HAP-1 (cell line): ENCODE measurements at places on chromosomes 7 and 10.
A peak's percentile ranks its signal among the peaks of the same experiment; 100 is the strongest.

- DNase-seq: no peak
Measured at GRCh38 chr10:18094332-18094731, 45.9 kb upstream of the CACNB2 start.

DNA sequence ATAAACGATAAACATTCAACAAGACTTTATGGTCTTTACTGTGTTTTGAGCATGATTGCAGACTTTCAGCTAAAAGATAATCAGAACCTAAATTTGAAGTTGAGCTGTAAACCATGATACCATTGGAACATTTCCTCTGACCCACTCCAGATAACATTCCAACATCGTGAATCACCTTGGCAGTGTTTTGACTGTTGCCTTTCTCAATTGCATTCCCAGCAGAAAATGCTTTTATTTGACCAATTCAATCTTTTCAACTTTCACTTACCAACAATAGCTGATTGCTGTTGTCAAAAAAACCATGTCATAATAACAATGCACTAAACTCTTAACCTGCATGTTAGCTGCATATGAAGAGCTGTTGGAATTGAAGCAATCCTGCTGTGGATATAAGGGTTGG is 165.5 kb downstream of the MDFIC start:
- DNase-seq: no peak

GRCh38 chr10:128095753-128096469 is 30.3 kb downstream of the MKI67 start:
- DNase-seq: no peak

DNA sequence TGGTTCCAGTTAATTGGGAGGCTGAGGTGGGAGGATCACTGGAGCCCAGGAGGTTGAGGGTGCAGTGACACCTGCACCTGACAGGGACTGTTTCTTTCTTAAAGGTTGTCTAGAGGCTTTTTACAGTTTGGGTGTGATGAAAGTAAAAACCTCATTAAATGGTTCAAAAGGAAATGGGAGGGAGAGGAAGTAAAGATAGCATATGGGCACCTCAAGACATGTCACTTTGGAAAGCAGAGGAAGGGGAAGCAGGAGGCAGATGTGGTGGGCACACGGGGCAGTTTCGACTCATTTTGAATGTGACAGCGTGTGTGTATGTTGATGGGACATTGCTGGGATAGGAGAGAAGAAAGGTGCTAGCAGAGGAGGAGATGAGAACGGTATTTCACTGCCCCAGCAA is 203.1 kb downstream of the MLLT10 start:
- no peak for DNase-seq

GRCh38 chr10:14665865-14666857 is 108.5 kb downstream of the FAM107B start:
- DNase-seq: no peak

GRCh38 chr7:526460-527034 is 6.9 kb upstream of the PDGFA start:
- DNase-seq: no peak

DNA sequence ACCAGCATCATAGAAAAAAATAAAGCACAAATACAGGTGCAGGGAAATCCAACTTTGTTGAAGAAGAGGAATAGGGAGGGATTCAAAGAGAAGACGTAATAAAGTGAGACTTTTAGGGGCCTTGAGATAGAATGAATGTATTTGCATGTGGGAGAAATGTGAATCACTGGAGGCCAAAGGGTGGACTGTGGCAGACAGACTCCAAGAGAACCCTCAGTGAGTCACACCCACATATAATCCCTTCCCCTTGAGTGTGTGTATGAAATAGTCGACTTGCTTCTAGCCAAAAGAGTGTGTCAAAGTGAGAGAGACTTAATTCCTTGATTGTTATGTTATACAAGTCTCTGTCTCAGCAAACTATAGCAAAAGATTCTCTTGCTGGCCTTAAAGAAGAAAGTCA is 101.3 kb upstream of the GHITM start:
- DNase-seq: no peak

DNA sequence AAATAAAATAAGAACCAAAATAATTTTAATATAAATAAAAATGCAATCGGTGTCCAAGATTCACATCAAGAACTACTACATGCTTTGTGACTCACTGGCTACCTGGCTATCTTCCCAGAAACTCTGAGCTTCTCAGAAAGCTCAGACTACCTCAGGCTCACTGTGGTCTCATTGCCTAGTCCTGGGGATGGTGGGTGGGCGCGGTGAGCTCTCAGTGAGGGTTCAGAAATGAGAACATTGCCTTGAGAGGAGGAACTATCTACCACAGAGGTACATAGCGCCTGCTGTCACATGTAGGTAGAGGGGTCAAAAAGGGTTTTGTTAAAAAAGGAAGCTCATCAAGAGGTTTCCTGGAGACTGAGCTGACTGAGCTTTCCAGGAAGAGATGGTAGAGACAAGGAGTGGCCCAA is 108.0 kb downstream of the WDFY4 start:
- no peak for DNase-seq

DNA sequence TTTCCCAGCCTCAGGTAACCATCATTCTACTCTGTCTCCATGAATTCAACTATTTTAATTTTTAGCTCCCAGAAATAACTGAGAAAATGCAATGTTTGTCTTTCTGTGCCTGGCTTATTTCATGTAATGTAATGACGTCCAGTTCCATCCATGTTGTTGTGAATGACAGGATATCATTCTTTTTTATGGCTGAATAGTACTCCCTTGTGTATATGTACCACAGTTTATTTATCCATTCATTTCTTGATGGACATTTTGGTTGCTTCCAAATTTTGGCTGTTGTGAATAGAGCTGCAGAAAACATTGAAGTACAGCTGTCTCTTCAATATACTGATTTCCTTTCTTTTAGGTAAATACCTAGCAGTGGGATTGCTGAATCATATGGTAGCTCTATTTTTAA is 10.5 kb downstream of the ATRNL1 start:
- DNase-seq: no peak

- no peak for DNase-seq
Measured at GRCh38 chr7:39560997-39561396, 5.2 kb upstream of the YAE1 start.

DNA sequence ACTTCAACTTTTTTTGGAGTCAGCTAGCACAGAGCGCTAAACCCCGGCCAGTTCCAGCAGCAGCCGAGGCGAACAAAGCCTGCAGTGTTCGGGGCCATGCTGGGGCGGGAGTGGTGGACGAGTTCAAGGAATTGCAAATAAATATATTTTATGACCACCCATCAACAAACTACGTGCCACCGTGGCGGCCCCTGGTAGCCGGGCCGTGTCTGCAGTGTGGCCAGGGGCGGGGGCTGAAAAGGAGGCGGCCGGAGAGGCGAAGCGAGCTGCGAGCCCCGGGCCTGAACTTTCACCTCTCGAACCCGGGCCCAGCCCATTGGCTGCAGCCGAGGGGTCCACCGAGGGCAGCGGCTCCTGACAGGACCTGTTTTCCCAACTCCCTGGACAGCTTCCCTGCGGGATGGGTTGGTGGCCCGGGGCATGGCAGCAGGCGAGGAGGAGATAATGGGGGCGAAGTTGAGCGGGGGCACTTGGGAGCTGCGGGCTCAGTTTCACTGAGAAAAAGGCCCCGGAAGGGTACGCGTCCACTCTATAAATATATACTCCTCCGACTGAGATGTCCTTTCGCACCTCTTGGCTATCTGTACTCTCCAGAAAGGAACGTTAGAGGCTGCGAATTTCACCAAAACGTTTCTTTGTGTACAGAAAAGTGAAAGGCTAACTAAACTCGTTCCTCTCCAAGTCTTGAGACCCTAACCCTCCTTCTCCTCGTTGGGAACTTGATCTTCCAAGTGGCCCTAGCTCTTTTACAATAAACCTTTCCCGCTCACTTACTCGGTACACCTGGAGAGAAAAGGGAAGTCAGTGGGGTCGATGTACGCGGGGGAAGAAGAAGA is 164.6 kb upstream of the PPP1R3A start:
- DNase-seq: no peak

DNA sequence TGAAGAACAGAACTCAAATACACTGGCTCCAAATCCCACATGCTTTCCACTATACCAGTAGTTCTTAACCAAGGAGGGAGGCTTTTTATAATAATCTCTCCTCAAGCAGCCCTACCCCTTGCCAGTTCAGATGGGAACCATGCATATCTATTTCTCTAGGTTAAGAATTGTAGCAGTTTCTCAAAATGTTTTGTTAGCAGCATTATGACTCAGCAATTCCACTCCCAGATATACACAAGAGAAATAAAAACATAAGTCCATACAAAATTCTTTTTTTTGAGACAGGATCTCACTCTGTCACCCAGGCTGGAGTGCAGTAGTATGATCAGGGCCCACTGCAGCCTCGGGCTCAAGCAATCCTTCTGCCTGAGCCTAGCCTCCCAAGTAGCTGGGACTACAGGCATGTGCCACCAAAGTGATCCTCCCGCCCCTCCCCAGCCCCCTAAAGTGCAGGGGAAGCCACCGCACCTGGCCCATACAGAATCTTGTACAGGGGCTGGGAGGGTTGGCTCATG is 18.1 kb downstream of the YWHAG start:
- no peak for DNase-seq

GRCh38 chr10:69914398-69915214 is 112.9 kb downstream of the COL13A1 start:
- peak; percentile 80 for DNase-seq

DNA sequence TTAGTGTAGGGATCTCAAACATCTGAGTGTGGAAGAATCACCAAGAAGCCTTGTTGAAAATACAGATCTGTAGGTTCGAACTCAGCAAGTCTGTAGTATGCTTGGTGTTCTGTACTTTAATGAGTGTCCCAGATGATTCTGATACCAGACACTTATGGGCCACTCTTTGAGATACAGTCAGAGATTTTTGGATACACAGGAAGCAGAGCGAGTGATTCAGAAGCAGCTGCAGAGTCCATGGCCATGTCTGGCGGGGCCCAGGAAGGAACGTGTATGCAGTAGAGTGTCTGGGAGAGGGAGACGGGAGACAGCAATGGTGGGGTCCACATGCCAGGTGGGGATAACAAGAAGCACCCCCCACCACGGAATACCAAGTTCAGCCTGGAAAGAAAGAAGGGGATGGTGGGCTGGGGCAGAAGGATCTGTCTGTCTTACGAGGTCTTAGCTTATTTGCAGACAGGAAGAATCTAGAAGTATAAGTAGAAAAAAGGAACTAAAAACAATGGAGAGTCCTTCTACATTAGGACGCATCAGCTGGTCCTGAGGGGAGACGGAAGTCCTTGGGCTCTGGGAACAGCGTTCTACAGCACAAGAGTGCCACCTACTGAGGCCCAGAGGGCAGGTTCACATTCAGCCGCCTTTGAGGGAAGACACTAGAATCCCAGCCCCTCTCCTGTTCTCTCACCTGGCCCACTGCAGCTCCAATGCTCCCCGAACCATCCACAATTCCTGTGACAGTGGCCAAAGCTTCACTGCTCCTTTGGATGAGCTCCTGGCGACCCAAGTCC is 55.4 kb downstream of the SLC37A3 start:
- DNase-seq: peak; percentile 37

DNA sequence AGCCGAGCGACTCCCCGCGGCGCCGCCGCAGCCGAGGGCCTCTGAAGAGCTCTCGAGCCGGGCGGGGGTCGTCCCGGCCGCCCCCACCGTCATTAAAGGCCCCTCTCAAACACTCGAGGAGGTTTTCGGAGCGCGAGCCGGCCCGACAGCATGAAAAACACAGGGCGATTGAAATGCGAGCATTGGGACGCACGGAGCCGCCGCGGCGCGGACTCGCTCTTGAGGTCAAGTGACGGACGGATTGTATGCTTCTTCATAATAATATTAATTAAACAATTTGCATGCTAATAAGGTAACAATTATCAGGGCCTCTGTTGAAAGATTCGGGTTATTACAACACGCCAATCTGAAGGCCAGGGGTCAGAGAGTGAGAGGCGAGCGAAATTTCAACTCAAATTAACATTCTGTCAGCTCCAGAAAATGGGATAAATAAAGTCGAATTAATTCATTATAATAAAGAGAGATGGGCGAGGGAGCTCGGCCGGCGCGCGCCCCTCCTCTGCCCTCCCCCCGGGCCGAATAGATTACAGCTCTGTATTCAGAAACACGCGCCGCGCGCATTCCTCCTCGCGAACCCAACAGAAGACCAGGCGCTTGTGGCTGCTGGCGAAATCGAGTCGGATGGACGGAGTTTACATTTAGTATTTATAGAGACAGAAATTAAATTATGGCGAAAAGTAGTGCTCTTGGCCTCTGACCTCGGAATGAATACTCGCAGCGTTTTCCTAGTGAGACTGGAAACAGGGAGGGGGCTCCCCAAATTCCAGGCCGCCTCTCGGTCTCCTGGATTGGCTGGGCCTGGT is 2.1 kb upstream of the UNCX start:
- no peak for DNase-seq
